Hematopoietic multipotent progenitor cell (in vitro differentiated cells): ENCODE measurements at places on chromosomes 13 and 19.

GRCh38 chr13:77338961-77339401, 12.1 kb upstream of the MYCBP2 start:
- DNase-seq = no peak

DNA sequence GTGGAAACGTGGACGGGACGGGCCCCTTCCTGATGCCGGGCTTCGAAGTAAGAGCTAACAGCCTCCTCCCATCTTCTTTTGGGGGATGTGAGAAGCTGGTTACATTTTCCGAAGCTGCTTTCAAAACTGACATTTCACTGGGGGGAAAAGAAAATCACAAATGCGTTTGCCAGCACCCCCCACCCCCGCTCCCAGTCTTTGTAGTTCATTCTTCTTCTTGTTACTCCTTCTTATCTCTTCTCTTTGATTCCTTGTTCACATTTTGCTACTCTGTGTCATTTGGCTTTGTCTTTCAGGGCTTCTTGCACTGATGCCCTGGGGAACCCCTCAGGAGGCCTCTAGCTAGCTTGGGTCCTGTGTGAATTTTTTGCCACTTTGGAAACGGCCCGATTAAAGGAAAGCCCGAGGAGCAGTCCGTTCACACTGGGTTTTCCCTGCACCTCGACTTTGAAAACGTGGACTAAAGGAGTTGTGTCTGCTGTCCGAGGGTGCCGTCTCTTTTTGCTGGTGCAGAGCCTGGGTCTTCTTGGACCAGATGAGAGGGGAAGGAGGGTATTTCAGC, 1.3 kb downstream of the CARM1 start:
- DNase-seq = no peak

DNA sequence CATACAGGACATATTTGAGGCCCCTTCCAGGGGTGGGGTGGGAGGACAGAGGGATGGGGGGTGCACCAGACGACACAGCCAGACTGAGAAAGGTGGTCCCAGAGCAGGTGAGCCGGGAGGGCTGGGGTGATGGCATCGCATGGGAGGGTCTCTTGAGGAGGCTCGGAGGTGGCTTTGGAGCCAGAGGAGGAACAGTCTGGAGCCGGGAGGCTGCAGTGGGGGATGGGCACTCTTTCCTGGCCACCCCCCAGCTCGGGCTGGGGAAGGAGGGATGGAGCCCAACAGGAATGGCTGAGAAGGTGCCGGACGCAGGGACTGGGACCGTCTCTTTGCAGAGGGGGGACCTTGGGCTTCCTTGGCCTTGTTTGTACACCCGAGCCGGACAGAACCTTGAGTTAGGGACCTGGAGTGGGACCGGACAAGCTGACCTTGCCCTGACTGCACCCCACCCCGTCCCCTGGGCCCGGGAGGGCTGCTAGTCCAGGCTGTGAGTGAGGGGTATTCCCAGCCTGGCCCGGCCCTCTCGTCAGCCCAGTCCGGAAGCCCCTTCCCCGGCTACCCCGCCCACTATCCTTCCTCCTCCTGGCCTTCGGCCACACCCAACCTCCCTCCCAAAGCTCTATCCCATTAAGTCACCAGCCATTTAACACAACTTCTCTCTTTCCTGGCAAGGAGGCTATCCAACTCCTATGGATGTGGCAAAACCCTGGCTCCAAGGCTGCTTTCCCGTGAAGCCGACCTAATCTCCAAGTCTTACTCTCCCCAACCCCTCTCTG, 816 bp upstream of the TBXA2R start:
- no peak for DNase-seq

DNA sequence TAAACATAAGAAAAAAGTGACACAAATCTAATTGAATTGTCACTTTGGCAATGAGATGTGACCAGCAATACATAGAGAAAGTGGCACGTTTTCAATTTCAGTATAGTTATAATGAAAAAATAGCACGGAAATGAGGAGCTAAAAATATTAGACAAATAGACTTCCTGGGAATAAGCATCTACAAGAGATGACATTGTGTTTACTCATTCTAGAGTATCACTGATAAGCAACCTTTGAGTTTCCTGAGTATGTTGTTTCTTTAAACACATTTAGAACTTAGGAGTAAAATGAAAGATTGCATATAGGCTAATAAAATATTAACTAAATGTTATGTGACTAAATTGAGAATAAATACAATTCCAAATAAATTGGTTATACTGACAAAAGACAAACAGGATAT, 207.1 kb upstream of the SLITRK6 start:
- no peak for DNase-seq
